ENCODE measurements at places on chromosomes 7 and 10. TPM values are rescaled to one million over a fixed set of nuclear protein-coding genes. Genes with fewer than 3 reads are reported as not detected.
A peak's percentile ranks its signal among the peaks of the same experiment; 100 is the strongest.

DNA sequence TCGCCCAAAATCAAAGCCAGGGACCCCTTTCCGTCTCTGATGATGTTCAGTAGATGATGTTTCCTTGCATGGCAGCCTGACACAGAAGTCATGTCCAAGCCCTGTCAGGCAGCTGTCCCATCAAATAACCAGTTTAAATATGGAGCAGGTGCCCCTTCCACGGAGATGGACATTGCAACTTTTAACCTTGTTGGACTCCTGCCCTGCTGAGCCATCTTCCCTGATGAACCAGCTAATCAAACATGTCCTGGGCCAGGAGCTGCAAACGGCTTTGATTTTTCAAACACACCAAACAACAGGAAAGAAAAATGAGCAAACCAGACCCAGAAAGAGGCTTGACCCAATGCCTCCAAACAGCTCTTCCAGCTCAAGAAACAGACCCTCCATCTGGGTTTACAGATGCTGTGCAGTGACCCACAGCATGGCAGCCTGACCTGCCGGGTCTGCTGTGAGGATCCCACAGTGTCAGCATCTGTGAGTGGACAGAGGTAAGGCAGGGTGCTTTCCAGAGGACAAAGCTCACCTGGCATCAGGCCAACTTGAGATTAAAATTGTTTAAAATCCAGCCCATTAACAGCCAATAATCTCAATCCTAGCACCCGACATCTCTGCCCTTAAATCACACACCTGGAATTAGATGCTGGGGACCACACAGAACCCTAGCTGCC is 372.6 kb downstream of the GRID1 start:
- DNase-seq, result peak; percentile 30

GRCh38 chr7:66883716-66884115 is 37.3 kb upstream of the TMEM248 start:
- no peak for DNase-seq

RET gene
- 0.33 TPM for total RNA-seq

CTNNA3 gene
- total RNA-seq, result 2.4 TPM

DNA sequence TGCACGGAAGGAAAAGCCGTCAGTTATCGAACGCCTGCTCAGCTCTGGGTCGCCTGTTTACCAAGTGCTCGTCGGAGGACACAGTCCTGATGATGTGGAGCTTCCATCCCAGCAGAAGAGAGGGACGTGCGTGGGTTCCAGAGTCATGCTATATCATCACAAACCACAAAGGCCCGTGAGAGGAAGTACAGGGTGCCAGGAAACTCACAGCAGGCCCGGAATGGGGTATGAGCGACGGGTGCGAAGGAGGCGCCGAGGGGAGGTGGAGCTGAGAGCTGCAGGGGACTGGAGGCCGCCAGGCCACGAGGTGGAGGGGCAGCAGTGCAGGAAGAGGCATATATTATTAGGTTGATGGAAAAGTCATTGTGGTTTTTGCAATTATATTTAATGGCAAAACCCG is 102.5 kb downstream of the ACTR3B start:
- peak; percentile 1 for DNase-seq

- no peak for DNase-seq
Observed at GRCh38 chr7:76395965-76396726, 13.4 kb downstream of the SSC4D start.

DNA sequence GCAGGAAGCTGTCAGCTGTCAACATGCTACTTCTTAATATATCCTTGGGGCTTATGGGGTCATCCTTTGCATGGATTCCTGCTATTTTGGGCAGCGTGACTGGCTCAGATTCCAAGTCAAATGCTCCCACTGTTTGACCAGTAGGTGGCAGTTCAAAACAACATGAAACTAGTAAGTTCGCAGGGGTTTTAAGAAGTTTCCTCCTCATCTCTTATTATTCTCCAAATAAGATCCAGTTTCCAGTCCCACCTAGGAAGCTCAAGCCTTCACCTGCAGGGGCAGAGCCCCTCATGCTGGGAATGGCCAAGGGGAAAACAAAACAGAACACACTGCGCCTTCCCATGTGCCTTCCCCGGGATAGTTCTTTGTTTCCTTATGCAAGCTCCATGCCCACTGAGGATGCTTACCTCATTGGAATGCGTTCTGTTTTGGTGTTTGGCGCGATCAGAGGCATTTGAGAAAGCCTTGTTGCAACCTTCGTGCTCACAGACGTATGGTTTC is 259.8 kb downstream of the GLI3 start:
- DNase-seq, result no peak
